ENCODE measurements at places on chromosomes 12 and 14. TPM values are rescaled to one million over a fixed set of nuclear protein-coding genes. Genes with fewer than 3 reads are reported as not detected.

- DNase-seq = peak; percentile 58
These were observed 91.3 kb upstream of the CEP83 start for GRCh38 chr12:94550964-94551363.

DNA sequence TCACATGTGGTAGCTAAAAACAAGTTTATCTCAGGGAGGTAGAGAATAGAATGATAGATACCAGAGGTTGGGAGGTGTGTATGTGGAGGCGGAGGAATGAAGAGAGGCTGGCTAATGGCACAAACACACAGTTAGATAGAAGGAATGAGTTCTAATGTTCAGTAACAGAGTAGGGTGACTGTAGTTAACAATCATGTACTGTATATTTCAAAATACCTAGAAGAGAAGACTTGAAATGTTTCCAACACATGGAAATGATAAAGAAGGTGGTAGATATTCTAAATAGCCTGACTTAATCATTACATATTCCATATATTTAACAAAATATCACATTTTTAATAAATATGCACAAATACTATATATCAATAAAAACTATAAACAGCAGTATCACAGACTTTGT, 8.9 kb upstream of the IFNG-AS1 start:
- no peak for DNase-seq

GRCh38 chr14:98912655-98913054, 359.3 kb downstream of the BCL11B start:
- peak; percentile 20 for DNase-seq

DNA sequence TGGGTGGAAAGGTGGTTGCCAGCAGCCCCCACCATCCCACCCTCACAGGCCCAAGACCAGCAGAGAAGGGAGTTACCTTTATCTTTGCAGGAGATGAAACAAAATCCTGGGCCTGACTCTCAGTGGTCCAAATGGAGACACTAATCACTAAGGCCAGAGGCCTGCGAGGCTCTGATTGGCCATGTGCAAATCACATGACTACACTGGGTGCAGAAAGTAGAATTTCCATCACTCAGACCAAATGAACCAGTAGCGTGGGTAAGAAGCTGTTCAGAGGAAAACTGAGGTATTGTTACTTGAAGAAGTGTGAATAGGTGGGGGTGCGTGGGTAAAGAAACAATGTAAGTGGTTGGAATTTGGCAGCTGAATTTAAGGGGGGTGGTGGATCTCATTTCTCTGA, 20.2 kb upstream of the PPP1CC start:
- DNase-seq = no peak

DNA sequence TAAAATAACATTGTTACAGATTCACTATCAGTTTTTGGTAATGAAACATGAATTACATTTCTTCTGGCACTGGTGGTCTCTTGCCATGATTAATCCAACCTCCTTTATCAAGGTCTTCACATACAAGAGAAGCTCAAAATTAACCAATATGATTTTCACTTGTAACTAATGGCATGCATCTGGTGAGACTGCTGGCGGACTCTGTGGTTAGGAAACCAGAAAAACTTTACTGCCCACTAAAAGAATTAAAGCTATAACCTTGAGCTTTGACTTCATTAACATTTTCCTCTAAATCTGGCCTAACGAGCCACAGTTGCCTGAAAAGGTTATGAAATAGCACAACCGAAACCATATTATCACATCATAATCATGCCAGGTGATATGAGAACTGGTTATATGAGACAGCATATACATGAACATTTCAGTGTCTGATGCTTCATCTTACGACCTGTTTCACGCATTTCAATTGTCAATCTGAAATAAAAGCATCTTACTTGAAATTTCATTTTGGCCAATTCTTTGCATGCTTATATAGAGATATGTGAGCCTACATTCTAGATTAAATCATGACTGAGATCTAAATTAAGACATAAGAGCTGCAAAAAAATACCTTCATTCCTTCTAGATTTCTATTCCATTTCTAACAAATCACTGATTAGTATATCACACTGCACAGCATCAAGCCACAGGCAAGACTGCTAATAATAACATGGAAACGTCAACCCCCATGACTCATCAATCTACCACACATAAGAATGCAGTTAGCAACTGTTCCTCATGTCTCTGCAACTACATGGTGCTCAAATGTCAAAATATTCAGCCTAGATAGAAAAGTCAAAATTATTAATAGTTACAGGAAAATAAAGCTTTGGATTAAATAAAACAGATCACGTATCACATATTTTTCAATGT, 89.3 kb downstream of the OSBPL8 start:
- DNase-seq = peak; percentile 79

GRCh38 chr12:119319638-119320037, 14.9 kb upstream of the CCDC60 start:
- DNase-seq = no peak

DNA sequence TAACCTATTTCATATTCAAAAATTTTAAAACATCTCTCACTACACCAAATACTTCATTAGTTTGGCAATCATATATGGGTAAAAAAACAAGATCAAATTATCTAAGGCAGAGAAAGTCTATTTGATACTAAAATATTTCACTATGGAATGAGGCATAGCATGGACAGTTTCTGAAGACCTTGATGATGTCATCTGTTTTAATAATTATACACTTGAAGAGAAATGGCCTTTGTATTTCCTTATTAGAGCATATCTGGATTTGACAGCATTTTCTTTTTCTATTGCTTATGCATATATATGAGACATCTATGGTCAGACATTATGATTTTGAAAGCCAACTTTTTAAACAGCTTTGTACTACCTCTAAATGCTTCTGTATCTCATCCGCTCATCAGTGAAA, 88.6 kb downstream of the DDHD1 start:
- DNase-seq = no peak

GRCh38 chr12:120342175-120343038, 14.8 kb upstream of the PLA2G1B start:
- no peak for DNase-seq

GRCh38 chr12:120048263-120048662, 59.2 kb downstream of the BICDL1 start:
- no peak for DNase-seq

- peak; percentile 63 for DNase-seq
These were observed 87.8 kb downstream of the ZFP36L1 start for GRCh38 chr14:68704736-68705720.

DNA sequence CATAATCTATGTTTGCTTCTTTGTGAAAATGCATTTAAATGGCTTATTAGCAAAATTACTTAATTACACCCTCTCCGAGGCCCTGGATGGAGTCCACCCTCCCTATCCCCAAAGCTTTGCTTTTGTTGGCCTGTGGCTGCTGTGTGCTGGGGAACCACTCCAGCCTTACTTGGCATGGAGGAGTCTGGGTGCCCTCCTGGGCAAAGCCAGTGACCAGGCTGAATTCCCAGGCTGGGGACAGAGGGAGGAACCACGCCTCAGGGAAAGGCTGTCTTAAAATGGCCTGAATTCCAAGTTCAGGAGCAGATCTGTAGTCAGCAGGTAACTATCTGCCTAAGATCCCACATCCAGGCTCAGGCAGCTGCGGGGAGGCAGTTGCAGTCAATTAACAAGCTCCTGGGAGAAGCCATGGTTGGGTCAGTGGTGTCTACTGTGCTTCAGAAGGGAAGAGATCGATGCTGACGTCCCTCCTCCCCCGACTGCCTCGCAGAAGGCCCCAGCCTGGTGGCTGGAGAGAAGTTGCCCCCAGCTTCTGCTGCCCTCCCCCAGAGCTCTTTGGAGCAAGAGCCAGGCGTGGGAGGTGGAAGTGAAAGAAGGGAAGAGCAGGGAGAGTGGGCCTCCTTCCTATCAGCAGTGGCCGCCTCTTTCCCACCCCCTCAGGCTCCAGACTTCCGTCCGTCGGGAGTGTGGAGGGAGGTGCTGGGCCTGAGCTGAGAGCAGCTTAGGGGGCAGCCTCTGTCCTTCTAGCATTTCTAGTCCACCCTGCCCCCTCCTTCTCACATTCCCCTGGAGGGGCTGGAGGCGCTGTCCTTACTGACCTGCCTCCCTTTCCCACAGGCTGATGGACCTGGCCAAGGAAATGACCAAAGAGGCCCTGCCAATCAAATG, 11.3 kb downstream of the VASH1 start:
- DNase-seq = no peak

GRCh38 chr14:34580381-34580780, 40.9 kb upstream of the EAPP start:
- no peak for DNase-seq

GRCh38 chr12:120799243-120800045, 73.8 kb downstream of the ACADS start:
- no peak for DNase-seq

- no peak for DNase-seq
These were observed 86.1 kb downstream of the SLC24A4 start for GRCh38 chr14:92409043-92409442.

DNA sequence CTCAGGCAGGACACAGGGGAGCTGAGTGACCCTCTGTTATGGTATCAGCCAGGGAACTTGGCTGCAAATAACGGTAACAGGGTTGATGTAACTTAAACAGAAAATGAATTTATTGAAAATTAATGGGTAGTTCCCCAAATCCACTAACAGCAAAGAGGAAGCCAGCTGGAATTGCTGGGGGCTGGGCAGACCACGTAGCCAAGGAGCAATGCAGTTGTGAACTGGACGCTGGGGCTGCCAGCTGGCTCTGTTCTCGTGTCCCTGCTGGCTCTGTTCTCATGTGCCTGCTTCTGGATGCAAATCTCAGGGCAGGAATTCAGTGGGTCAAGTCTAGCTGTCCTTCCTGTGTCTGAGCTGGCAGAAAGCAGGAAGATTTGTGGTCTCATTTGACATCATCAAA, 1383.3 kb upstream of the TMEM132C start:
- no peak for DNase-seq

DNA sequence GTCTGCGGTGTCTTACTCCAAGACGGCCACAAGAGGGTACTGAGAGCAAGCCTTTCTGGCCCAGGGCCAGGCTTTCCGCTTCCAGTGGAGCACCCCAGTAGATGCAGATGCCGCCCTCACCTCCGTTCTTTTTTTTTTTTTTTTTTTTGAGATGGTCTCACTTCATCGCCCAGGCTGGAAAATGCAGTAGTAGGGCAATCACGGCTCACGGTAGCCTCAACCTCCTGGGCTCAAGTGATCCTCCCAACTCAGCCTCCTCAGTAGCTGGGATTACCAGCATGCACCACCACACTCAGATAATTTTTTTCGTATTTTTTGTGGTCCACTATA, 5.6 kb upstream of the LBHD2 start:
- peak; percentile 58 for DNase-seq

- peak; percentile 9 for DNase-seq
These were observed 4.7 kb upstream of the EIF2S3B start for GRCh38 chr12:10501030-10501429.

- DNase-seq = no peak
These were observed 58.8 kb downstream of the TTC7B start for GRCh38 chr14:90757452-90757851.

GRCh38 chr12:38883629-38884134, 21.7 kb downstream of the CPNE8 start:
- no peak for DNase-seq

- DNase-seq = peak; percentile 84
These were observed at the start of gene GLS2 for GRCh38 chr12:56488041-56488955. TSS of gene GLS2 (minus strand) at chr12:56488161. CDS start at chr12:56488118, 43 bp downstream.

GRCh38 chr12:15214851-15215601, 6.2 kb downstream of the RERG start:
- DNase-seq = no peak

- DNase-seq = no peak
These were observed 19.0 kb downstream of the TMEM19 start for GRCh38 chr12:71704920-71705319.

GRCh38 chr12:124395284-124395752, 100.4 kb downstream of the RFLNA start:
- DNase-seq = no peak

- no peak for DNase-seq
These were observed 38.6 kb upstream of the GNG2 start for GRCh38 chr14:51821822-51822221.

GRCh38 chr12:73136386-73136785, 864.2 kb downstream of the TRHDE start:
- no peak for DNase-seq

DNA sequence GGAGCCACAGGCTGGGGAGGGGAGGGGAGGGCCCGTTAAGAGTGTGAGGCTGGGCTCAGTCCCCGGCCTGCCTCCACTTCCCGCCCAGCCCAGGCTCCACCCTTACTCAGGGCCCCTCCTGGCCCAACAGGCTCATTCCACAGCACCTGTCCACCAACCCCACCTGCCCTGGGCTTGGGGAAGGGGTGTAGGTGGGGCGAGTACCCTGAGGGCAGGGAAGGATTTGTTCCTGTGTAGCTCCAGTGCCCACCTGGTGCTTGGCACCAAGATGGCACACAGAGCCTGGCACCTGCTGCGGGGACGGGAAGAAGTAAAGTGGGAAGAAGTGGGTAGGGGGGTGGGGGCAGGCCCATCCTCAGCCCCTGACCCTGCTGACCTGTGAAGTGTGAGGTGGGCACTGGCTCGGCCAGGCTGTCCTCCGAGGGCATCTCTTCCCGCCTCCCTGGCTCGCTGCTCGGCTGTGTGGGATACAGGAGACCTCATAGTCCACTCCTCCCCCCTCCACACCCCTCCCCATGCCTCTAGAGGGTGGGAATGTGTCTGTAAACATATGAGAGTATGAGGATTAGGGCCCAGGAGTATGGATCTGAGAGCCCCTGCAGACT, 35.1 kb downstream of the NCKAP5L start:
- DNase-seq = no peak

GRCh38 chr14:79658221-79658620, 553.1 kb downstream of the DIO2 start:
- no peak for DNase-seq

- DNase-seq = no peak
These were observed 64.5 kb upstream of the DDX11 start for GRCh38 chr12:31008961-31009840.

GRCh38 chr12:99910342-99910741, 74.4 kb downstream of the ANKS1B start:
- no peak for DNase-seq

DNA sequence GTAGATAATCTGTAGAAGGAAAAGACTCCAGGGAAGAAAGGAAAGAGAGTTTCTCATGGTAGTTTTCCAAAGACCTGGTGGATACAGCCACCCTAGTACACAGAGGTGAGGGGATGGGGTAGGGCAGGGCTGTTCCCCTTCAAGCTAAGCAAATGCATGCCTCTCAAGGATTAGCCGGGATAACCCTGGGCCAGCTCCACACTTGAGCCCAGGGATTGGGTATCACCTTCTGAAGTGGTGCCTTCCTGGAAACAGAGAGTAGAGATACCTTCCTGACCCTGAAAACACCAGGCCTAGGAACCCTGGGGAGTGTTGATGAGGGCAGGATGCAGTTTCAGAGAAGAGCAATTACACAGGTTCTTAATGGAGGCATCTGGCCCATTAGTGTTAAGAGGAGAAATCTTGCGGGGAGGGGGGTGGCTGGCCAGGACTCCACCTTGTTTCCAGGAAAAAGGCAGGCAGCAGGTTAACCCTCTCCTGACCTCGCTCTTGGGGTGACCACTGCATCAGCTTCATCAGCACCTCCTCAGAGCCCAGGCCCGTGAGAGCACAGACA, 106.9 kb upstream of the TMEM233 start:
- DNase-seq = no peak

PCED1B gene
- total RNA-seq = 10.3 TPM

LRTM2 gene
- total RNA-seq = not detected

ESR2 gene
- not detected for total RNA-seq

DAO gene
- not detected for total RNA-seq

MAP1LC3B2 gene
- total RNA-seq = 2.9 TPM

MYBPC1 gene
- not detected for total RNA-seq

SDR9C7 gene
- total RNA-seq = 0.17 TPM

ERP27 gene
- not detected for total RNA-seq

KRT71 gene
- not detected for total RNA-seq

GLS2 gene
- 6.5 TPM for total RNA-seq

HPD gene
- total RNA-seq = not detected
